Stimulated activated CD4-positive, alpha-beta T cell treated with anti-CD3 and anti-CD28 coated beads, Interleukin-4, amount 100 ng/mL, for 48 hours (primary cell): ENCODE measurements at places on chromosomes 4 and X.

GRCh38 chrX:142804085-142804484 lies 221.6 kb upstream of the SPANXN4 start:
- no peak for DNase-seq

- DNase-seq: no peak
Measured at GRCh38 chr4:70915874-70916559, 13.8 kb downstream of the MOB1B start.

DNA sequence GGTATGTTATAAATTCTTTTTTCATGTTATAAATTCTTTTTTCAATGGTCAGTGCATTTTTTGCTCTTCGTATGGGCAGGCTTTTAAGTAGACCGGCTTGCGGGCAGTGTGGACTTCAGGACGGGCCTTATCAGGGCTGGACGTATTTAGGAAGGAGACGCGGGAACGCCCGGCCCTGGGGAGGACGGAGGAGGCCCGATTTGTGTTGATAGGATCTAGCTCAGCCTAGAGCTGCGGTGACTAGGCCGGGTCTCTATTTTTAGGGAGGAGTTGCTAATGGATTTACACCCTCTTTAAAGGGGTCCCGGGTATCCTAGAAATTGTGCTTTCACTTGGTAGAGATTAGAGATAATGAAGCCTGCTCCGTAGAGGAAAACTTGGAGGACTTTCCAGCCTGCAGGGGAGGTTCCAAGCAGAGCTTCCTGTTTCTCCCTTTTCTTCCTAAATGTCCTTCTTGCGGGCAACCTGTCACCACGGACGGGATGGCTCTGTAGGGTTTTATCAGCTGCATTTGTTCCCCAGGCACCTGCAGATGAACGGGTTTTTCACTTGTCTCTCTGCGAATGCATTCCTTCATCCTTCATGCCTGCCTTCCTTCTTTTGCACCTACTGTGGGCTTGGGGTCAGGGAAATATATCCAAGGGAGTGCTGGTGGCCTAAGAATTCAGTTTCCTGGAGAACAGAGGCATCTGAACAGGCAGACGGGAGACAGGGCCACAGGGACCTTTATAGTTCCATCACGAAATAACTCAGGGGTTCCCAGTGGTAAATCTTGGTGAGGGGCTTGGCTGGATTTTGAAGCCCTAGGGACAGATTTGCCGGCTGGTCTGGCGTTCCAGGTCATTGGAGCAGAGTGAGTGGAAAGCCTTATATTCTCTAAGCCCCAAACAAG lies 1.4 kb downstream of the CD99 start:
- no peak for DNase-seq

DNA sequence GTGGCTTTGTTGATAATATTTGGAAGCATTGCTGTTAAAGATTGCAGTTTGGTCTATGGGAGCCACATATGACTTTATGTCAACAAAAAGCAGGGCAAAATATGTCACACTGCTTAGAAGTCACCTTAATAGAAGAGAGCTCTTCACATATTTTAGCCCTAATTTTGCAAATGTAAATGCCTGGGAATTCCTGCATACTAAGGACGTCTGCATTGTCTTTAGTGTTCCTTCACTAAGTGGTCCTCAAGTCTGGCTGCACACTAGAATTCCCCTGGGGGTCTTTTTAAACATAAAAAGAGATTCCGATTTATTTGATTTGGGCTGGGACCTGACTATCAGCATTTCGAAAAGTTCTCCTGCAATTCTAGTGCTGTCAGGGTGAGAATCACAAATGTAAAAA lies 495.1 kb upstream of the FAM241A start:
- no peak for DNase-seq

- DNase-seq: no peak
Measured at GRCh38 chr4:52249581-52249980, 198.5 kb downstream of the SPATA18 start.

- DNase-seq: no peak
Measured at GRCh38 chrX:85977218-85977617, 70.1 kb downstream of the CHM start.

- no peak for DNase-seq
Measured at GRCh38 chr4:69833251-69833650, 26.7 kb downstream of the SULT1E1 start.

DNA sequence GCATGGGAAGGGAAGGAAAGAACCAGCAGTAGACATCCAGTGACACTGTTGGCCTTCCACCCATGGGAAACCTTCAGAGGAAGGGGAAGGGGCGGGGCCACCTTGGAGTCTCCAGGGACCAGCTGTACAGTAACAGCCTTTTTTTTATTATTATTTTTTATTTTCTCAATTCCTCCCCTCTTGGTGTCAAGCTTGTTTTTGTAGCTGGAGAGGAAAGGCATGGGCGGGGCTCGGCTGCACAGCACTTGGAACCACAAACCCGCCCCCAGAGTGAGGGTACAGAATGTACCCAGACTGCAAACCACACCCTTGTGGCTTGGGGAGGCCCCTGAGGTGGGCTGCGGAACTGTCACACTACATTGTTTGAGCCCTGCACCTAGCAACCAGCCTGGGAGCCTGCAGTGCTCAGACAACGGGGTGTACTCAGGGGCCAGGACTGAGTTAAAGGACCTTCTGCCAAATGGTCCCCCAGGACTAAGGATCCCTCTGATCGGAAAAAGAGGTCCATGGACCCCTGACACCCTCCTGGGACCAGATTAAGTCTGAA lies 45.7 kb downstream of the PRPS1 start:
- peak; percentile 80 for DNase-seq

DNA sequence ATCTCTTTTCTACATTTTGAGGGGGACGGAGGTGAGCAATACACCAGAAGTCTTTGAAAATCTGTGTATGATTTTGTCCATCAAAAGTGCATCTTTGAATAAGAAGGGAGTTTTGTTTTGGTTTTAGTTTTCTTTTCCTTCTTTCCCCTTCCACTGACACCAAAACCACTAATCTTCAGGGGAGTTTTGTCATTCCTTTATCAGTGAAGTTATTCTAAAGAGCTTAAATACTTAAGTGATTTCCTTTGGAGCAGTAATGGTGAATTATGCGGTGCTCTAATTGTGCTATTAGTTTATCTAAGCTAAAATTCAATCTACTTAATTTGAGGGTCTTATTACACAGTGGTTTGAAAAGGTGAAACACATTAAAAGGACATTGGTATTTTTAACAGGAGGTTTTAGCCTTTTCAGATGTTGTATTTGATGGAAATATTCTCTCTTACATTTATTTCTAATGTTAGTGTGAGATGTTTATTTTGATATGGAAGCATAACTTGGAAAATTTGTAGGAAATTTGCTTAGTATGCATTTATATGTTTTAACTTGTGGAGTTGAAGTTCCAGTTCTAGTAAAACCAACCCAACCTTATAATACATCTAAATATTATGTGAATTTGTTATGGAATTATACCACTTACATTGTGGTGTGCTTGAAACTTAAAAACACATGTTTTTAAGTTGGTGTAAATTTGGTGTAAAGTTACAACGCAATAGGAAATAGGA lies 124.9 kb downstream of the PCDH7 start:
- DNase-seq: no peak

- no peak for DNase-seq
Measured at GRCh38 chr4:572594-572993, 3.5 kb downstream of the TMEM271 start.
